Kidney (tissue), 22 donors: ENCODE measurements at places on chromosomes 4 and X. TPM values are rescaled to one million over a fixed set of nuclear protein-coding genes. Genes with fewer than 3 reads are reported as not detected.

The RENBP gene
- 22.9 TPM for total RNA-seq

The CYBB gene
- total RNA-seq: 43.7 TPM

The TRO gene
- total RNA-seq: 11.6 TPM

The CDKL2 gene
- total RNA-seq: 15.9 TPM

The DUSP9 gene
- 4.7 TPM for total RNA-seq

The PPP4R3C gene
- not detected for total RNA-seq

The DOK7 gene
- total RNA-seq: 7.0 TPM

The ANXA3 gene
- total RNA-seq: 79.9 TPM

The NWD2 gene
- total RNA-seq: not detected

The GPR34 gene
- 17.9 TPM for total RNA-seq

The HSFX2 gene
- total RNA-seq: 0.79 TPM

The ANKRD50 gene
- 12.1 TPM for total RNA-seq

The ARHGAP36 gene
- total RNA-seq: 0.13 TPM

The HS3ST1 gene
- total RNA-seq: 39.0 TPM

The DKC1 gene
- total RNA-seq: 35.7 TPM

The CCNB3 gene
- 1.5 TPM for total RNA-seq

GRCh38 chr4:26484032-26484515 lies 6.2 kb downstream of the CCKAR start:
- DNase-seq: no peak

DNA sequence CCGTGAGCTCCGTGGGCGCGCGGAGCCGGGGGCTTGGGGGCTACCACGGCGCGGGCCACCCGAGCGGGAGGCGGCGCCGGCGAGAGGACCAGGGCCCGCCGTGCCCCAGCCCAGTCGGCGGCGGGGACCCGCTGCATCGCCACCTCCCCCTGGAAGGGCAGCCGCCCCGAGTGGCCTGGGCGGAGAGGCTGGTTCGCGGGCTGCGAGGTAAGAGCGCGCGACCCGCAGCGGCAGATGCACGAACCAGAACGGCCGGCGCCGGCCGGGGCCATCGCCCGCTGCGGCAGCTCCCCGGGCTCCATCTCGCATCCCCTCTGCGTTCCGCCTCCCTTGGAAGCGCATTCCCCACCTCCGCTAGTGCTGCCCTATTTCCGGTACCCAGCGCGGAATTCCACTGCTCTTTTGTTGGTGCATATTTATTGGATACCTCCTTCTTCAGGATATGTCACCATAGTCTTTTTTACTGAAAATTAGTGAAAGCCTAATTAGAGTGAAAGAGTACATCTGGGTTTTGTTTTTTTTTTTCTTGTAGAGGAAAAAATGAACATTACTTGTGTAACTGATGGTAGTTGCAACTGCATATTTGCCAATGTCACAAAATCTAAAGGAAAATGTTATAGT lies 797 bp downstream of the PKD2 start:
- peak; percentile 65 for DNase-seq

GRCh38 chr4:7395645-7396044 lies 39.1 kb downstream of the PSAPL1 start:
- no peak for DNase-seq

DNA sequence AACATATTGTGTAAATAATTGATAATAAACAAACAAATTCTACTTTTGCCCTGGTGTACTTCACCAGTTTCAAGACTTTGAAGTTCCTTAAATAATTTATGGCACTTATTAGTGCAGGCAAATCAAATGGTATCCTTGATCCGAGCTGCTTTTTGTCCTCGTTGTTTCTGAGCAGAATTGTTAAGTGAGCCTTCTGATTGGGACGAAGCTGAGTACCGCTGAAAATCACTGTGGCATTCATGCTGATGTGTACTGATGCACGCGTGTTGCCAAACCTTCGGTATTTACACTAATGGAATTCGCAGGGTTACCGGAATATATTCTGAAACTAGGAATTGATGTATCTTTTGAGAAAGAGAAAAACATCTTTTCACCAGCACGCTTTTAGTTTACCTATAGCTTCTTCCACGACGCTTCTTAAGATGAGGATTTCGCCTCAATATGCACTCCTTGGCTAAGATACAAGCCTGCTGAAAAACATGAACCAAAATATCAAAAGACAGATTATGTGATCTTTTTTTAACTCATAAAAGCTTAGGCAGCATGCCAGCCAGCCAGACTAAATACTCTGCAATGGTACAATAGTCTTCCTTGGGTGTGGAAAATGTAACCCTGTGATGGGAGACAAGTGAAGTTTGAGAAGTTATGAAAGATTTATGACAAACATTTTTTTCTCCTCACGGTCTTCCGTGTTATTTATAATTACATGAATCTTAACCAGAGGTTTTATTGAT lies 48.9 kb upstream of the TENM3 start:
- DNase-seq: no peak

GRCh38 chrX:13033193-13033592 lies 11.2 kb downstream of the FAM9C start:
- no peak for DNase-seq

DNA sequence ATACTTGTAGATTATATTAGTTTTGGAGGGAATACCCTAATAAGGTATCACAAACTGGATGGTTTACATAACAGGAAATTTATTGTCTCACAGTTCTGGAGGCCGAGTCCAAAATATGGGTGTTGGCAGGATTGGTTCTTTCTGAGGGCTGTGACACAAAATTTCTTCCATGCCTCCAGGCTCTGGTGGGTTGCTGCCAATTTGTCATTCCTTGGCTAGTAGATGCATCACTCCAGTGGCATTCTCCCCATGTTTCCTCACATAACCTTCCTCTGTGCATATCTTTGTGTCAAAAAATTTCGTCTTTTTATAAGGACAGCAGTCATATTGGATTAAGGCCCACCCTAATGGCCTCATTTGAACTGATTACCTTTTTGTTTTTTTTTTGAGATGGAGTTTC lies 49.3 kb downstream of the APELA start:
- no peak for DNase-seq

GRCh38 chrX:47539860-47540259 lies 21.1 kb upstream of the ARAF start:
- no peak for DNase-seq

- DNase-seq: no peak
These were observed 233.4 kb downstream of the PABPC4L start for GRCh38 chr4:133968174-133968573.

- DNase-seq: no peak
These were observed 934.5 kb upstream of the TENM3 start for GRCh38 chr4:181308476-181309312.

- no peak for DNase-seq
These were observed 27.0 kb downstream of the KDM6A start for GRCh38 chrX:44899946-44900345.

GRCh38 chrX:28126886-28127285 lies 145.6 kb upstream of the DCAF8L1 start:
- DNase-seq: no peak

GRCh38 chr4:16217300-16218051 lies 8.8 kb downstream of the TAPT1 start:
- no peak for DNase-seq

DNA sequence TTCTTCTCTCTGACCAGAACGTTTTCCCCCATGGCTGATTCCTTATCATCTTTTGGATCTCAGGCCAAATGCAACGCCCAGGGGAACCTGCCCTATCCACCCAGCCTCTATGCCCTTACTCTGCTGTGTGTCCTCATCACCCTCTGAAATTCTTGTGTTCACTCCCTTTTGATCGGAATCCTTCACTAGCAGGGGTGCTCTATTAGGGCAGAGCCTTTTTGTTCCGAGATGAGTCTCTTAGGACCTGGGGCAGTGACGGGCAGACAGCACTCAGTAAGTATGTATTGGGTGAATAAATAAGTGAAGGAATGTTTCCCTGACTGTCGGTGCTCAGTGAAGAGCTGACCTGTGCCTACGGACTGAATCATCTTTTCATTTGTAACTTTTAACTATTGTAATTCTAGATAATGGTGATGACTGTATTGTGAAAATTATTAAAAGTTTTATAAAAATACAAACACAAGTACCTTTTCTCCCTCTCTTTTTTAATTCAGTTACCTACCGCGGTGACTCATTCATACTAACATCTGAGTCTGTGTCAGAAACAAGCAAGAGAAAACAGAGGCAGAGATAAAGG lies 4.8 kb upstream of the TENM3 start:
- DNase-seq: no peak

GRCh38 chrX:1661048-1661921 lies 46.4 kb downstream of the ASMT start:
- no peak for DNase-seq

DNA sequence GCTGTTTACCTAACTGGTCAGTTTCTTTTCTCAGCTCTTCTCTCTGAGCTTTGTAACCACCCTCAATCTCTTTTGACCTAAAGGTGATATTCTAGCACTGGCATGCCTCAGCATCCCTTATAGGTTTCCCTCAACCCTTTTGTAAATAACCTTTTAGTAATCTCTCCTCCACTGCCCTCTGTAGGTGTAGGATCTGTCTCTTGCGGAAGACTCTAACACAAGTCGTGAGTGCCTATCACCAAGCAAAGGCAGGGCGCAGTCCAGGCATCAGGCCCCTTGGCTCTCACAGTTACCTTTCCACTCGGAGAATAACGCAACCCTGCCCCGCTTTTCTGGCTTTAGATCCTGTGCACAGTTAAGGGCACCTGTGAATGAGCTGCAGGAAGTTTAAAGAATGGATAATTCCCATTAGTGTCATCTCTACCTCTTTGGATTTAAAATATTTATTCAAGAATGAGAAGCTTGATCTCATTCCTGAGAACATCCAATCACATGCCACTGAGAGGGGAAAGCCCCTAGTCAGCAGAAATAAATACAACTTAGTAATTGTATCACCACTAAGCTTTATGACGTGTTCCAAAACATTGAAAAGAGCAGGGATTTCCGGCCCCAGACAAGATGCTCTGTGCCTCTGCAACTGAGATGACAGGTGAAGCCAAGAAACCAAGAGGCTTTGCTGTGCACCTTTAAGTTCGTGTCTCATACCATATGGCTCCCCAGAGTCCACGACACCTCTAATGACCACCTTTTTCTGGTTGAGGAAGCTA lies 58.8 kb downstream of the SPINK2 start:
- no peak for DNase-seq

- DNase-seq: no peak
These were observed 135.3 kb upstream of the HS3ST1 start for GRCh38 chr4:11564021-11564420.

GRCh38 chr4:129233691-129234090 lies 137.7 kb downstream of the C4orf33 start:
- DNase-seq: no peak

- DNase-seq: no peak
These were observed 84.3 kb upstream of the WDR1 start for GRCh38 chr4:10200869-10201268.

DNA sequence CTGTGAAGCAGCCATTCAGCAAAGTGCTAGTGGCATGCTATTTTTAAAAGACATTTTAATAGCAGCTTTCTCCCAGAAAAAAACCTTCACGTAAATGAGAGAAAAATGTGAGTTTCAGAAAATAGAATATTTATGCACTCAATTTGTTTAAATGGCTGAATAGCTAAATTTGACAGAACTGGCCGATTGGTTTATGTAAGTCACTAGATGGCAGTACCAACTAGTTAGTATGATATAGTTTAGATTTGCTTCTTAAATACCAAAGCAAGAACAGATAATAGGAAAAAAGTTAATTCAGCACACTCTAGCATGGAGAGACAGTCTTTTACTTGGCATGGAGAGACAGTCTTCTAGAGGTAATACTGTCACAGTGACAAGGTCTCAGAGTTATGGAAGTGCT lies 250.1 kb downstream of the SNCA start:
- no peak for DNase-seq
